ENCODE measurements at places on chromosomes 3 and 15. TPM values are rescaled to one million over a fixed set of nuclear protein-coding genes. Genes with fewer than 3 reads are reported as not detected.

The SLCO2A1 gene
- total RNA-seq: under 0.01 TPM

The CCNB2 gene
- total RNA-seq: 1.7 TPM

The CCR3 gene
- total RNA-seq: 0.07 TPM

The CACNA2D2 gene
- total RNA-seq: not detected

The CILP gene
- 0.07 TPM for total RNA-seq

The INSYN1 gene
- total RNA-seq: 1.7 TPM

The SPINT1 gene
- 485 TPM for total RNA-seq

The KNL1 gene
- total RNA-seq: 0.36 TPM

The ARPP21 gene
- total RNA-seq: not detected

The AGTR1 gene
- total RNA-seq: not detected

The GABRA5 gene
- not detected for total RNA-seq

The ADAMTS7 gene
- total RNA-seq: 5.0 TPM

The SGO1 gene
- total RNA-seq: 0.14 TPM

The PAQR5 gene
- 0.68 TPM for total RNA-seq

The MRPL3 gene
- 137 TPM for total RNA-seq

The DNAH12 gene
- under 0.01 TPM for total RNA-seq

The PLCD1 gene
- 41.6 TPM for total RNA-seq

The TJP1 gene
- 98.8 TPM for total RNA-seq

The GOLGA6L24 gene
- total RNA-seq: not detected

The PARP15 gene
- 0.21 TPM for total RNA-seq

The SERINC4 gene
- not detected for total RNA-seq
